AG08395 (cell line): ENCODE measurements at places on chromosomes 3 and 15.

DNA sequence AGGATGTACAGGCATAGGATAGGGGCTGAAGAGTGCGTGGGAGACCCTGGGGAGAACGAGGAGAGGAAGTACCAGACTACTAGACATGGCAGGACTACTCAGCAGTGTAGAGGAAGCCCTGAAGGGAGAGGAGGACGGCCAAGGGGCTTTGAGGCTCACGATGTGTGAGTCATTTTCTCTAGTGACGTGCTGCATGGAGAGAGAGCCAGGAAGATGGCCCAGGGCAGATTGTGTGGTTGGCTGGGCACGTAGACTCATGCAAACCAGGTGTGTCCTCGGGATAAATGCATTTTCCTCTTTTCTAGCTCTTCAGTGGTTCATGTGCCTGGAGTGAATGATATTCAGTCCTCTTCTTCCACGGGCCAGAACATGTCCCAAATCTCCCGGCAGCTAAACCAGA lies 115.0 kb upstream of the ABHD17C start:
- peak; percentile 45 for DNase-seq

DNA sequence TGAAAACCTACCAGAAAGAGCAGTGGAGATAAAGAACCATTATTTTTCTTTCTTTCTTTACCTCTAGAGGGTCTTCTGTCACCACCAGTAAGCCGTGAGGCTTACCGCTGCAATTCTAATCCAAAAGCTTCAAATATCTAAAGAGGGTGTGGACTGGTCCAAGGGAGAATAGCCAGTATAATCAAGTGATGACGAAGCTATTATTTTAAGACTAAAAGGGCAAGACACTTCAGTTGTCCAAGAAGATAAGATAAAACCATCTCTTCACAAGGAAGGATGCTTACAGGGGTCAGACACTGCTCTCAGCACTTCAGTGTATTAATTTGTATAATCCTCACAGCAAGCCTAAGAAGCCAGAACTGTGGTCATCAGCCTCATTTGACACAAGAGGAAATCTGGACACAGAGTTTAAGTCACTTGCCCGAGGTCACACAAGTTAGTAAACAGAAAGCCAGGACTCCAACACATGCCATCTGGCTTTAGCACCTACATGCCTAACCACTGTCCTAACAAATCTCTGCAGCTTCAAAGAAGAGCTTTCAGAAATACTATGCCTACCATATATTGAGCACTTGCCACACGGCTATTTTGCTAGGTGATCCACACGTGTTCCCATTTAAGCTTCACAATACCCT lies 14.6 kb downstream of the HDC start:
- DNase-seq = no peak

- no peak for DNase-seq
These were observed 123.8 kb upstream of the ZBTB20 start for GRCh38 chr3:115270849-115271248.

- DNase-seq = no peak
These were observed 33.3 kb downstream of the PEAK1 start for GRCh38 chr15:77386626-77387025.

GRCh38 chr15:48533982-48534381 lies 111.5 kb downstream of the FBN1 start:
- DNase-seq = no peak

DNA sequence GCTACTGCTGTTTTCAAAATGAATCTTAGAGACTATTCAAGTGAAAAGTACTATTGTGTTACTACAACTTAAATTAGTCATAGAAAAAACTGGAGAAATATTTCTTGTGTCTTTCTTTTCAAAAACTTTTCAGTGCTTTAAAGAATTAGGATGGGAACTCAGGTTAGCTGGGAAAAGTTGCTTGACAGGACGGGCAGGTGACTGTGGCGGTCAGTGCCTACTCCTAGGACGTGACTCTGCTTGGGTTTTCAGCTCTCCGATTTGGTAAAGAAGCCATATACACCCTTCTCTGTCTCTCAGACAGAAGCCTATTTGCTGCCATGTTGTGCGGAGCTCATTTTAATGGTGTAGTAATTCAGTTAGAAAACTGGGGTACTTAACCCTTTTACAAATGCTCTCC lies 89.8 kb upstream of the CACNA2D3 start:
- no peak for DNase-seq

GRCh38 chr3:64207289-64208080 lies 17.8 kb downstream of the PRICKLE2 start:
- DNase-seq = peak; percentile 48
